ENCODE measurements at places on chromosomes 1 and 21.

DNA sequence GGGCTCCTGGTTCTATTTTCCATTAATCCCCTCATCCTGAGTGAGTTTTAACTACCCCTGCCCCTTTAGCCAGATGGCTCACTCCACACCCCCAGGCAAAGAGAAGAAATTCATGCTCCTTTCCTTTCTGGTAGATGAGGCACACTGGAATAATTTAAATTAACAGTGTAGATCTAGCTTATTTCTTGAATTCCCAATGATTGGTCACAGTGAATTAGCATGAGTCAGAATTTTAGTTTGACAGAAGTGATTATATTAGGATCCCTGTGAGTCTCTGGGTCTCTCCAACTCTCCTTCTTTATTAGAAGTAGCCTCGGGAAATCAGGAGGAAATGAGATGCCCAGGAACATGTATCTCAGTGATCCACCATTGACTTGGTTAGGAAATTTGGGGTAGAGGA is 103.1 kb upstream of the KAZN start:
- DNase-seq = no peak

DNA sequence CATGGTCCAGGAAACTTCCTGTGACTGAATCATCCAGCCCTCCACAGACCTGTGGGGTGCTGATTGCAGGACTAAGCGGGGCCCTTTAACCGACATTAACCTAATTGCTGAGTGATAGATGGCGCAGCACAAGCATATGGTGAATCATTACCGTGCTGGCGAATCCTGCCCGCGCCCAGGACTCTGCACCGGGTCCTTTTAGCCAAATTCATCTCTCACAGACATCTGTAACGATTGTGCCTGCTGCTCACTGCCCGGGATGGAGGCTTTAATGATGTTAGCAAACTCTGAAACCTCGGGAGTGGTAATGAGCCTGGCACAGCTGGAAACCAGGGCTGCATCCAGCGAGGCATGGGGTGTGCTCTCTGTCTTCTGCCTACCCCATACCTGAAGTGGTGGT is 147.3 kb upstream of the CD34 start:
- DNase-seq = no peak

DNA sequence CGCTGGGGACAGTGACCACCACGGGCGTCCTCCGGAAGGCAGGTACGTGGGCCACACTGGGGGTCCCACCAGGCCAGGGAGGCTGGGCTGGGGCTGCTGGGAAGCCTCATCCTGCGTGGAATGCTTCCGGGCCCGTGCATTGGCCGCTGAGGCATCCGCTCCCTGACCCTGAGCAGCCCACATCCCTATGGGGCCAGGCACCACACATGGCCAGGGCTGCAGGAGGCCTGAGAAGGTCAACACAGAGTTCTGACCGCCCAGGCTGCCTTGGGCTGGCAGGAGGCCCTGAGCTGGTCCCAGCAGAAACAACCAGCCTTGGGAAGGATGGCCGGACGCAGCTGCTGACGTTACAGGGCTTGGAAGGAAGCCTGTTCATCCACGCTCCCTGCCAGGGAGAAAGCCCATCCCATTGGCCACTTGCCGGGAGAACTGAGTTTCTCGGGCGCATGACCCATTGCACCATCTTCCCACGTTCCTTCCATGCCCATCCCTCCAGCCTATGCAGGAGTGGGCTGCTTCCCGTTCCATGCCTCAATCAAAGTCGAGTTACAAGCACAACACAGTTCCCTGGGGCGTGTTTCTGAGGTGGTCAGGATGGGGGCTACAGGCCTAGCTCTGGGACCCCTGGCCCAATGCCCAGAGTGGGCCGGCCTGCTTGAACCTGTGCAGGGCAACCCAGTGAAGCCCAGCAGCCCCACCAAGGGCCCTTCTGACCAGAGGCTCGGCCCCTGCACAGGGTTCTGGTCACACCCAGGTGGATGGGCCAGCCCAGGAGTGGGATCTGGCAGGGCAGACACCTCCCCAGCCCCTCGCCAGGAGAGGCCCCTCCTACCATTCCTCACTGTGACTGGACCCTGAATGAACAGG is 31.7 kb downstream of the TRIM11 start:
- DNase-seq = no peak

DNA sequence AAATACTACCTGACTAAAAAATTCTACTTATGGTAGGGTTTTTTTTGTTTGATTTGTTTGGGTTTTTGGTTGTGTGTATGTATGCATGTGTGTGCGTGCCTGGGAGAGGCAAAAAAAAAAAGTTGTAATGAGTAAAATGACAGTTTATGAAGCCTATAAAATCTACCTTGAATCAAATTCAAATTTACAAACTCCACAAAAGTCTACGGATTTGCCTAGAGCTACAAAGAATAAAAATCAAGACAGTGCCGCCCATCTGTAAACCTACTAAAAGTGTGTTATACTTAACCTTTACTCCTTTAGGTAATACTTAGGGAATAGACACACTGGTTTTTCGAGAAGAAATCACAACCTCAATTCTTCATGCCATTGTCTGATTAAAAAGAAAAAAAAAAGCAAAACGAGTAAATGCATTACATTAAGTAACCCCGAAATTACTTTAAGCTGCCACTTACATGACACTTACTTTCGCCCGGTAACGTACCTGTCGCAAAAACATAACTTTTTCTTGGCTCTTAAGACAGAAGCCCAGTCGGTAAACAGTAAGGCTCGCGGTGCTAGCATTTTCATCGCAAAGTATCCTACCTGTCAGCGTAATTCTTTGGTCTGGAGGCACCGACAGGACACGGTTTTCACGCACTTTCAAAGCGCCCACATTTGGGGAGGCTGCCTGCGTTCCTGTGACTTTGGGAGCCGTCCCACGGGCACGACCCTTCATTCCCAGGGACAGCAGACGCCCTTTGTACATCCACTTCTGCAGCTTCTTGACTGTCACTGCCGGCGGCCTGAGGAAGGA is 951 bp downstream of the SYDE2 start:
- no peak for DNase-seq

DNA sequence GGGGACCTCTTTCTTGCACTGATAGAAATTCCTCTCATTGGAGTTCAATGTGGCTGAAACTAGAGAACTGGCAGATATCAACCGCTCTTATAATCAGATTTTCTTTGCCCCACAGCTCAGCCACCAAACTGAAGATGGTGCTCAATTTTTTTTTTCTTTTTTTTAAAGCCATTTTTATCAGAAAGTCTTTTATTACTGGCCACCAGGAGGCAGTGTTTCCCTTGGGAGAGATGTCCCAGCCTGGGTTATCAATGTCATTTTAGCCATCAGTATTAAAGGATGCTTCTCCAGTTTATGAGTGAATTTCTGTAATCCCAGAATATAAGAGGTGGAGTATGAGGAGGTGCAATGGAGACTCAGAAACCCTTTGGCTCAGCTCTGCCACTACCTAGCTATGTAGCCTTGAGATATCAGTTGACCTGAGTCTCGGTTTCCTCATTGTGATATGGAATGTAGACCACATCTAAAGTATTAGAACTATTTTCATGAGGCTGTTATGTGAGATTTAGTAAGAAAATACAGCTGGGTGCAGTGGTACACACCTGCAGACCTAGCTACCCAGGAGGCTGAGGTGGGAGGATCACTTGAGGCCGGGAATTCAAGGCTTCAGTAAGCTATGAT is 27.6 kb downstream of the CD244 start:
- no peak for DNase-seq

- no peak for DNase-seq
These were observed 17.1 kb upstream of the CDC42BPA start for GRCh38 chr1:227335242-227336020.

GRCh38 chr21:18553786-18554185 is 150.2 kb upstream of the TMPRSS15 start:
- DNase-seq = no peak

DNA sequence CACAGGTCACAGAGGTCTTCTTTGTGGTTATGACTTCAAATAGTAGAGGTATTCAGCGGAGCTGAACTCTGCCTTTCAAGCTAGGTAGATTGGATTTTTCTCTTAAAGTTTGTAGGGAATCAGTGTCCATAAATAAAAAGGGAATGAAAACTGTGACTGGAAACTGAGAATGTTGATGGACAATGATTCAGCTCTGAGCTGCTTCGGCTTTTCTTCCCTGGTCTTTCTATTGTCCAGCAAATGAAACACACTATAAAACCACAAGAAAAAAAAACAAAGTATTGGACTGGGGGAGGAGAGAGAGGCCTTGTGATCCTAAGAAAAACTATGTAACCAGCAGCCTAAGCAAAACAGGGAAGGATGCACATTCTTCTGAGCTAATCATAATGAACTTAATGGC is 11.1 kb downstream of the TNNI3K start:
- DNase-seq = no peak

GRCh38 chr1:164771041-164771618 is 212.1 kb downstream of the PBX1 start:
- DNase-seq = no peak

- no peak for DNase-seq
These were observed 140.6 kb upstream of the SAMSN1 start for GRCh38 chr21:14686466-14687267.

DNA sequence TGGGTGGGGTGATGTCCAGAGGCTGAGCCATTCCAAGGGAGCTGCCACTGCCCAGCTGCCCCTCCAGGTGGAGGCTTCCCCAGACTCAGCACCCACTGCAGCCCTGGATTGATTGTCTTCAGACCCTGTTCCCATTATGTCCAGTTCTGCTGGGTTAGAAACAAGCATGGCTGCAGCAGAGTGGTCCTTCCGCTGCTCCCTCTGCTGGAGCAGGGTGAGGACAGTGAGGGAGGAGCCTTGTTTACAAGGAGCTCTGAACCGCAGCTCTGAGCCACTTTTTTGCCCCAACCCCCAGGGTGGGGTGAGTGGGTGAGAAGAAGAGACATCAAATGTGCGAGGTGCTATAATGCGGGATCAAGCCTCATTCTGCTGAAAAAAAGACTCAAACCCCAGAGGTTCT is 2.3 kb downstream of the TNNT2 start:
- DNase-seq = no peak

DNA sequence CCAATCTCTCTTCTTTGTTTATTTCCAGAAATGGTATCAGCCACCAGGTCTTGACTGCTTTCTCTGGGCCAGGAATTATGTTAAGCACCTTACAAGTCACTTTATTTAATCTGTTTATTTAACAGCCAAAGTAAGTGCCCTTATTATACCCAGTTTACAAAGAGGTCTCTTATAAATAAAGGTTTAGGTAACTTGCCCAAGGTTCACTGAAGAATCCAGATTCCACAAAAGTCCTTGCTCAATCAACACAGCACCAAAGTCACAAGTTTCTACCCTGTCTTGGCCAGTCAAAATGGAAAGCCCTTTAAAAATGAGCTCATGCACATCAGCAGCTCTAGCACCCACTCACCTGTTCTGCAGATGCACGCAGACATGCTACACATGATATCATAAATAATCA is 28.0 kb upstream of the ATP1A1 start:
- no peak for DNase-seq

DNA sequence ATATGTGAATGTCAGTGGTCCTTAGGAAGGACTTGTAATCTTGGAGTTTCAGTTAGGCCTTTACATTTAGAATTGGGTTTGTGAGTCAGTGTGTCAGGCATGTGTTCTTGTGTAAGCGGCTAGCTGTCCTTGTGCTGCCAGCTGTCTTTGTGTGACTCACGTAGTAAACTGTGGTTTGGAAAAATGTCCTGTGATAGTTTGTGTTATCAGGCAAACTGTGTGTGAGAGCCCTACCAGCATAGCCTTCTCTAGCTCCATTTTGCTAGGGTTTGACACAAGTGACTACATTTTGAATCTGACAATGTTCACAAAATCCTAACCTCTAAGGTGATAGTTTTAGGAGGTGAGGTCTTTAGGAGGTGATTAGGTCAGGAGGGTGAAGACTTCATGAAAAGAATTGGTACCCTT is 6.9 kb upstream of the SLC35D1 start:
- no peak for DNase-seq

DNA sequence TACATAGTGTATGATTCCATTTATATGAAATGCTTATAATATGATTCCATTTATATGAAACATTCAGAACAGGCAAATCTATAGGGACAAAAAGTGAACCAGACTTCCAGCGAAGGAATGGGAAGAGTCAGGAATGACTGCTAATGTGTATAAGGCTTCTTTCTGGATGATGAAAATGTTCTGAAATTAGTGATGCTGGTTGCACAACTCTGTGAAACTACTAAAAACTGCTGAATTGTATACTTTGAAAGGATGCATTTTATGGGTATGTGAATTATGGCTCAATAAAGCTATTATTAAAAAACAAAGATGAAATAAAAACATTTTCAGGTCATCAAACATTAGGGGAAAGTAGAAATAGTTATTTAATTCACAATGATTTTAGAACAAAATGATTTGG is 14.1 kb upstream of the IL24 start:
- no peak for DNase-seq

DNA sequence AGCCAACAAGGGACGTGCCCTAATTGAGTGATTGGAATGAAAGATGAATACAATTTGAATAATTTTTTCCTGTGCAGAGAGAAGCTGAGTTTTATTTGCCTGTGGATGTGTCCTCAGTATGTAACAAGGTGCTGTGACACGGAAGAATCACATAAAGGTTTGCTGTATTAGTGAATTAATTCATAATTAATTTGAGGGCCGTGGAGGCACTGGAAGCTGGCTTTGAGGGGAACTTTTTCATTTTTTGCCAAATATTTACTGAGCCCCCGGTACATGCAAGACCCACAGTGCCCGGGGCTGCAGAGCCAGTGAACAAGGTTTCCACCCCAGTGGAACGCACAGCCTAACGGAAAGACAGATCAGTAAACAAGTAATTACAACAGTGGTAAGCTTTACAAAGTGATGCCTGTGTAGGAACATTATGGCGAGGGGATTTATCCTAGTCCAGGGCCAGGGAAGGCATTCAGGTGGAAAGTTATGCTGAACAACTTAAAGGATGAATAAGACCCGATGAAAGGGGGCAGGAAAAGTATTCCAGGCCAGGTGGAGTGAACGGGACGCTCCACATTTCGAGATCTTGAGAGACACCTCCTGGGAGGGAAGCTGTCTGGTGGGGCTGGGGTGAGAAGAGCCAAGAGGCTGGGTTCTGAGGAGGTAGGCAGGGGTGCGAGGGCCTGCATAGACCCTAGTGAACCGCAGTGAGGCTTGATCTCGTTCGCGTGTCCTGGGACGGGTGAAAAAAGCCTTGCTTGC is 773 bp upstream of the RCC2 start:
- no peak for DNase-seq

GRCh38 chr1:220151454-220151853 is 57.5 kb downstream of the IARS2 start:
- DNase-seq = no peak

- DNase-seq = no peak
These were observed 22.4 kb downstream of the LRRC3 start for GRCh38 chr21:44477712-44478111.

- DNase-seq = no peak
These were observed 38.9 kb upstream of the MAP10 start for GRCh38 chr1:232766241-232766890.

- no peak for DNase-seq
These were observed 18.5 kb downstream of the FOXO6 start for GRCh38 chr1:41379738-41380130.

GRCh38 chr1:243882276-243882675 is 32.2 kb upstream of the AKT3 start:
- no peak for DNase-seq

DNA sequence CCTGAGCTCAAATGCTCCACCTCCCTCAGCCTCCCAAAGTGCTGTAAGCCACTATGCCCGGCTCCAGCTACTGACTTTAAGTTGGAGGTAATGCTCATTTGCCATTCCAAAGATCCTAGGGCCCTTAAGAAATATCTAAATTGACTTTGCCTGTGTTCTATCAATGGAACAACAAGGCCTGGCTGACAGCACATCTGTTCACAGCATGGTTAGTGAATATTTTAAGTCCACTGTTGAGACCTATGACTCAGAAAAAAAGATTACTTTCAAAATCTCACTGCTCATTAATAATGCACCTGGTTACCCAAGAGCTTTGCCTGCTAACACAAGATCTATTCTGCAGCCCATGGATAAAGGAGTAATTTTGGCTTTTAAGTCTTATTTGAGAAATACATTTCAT is 3.5 kb upstream of the SSX2IP start:
- no peak for DNase-seq

Measured in activated effector memory CD4-positive, alpha-beta T cell treated with anti-CD3 and anti-CD28 coated beads, Interleukin-2, amount 50 U/mL, for 16 hours (primary cell).